ENCODE measurements at places on chromosomes 2 and 18.

DNA sequence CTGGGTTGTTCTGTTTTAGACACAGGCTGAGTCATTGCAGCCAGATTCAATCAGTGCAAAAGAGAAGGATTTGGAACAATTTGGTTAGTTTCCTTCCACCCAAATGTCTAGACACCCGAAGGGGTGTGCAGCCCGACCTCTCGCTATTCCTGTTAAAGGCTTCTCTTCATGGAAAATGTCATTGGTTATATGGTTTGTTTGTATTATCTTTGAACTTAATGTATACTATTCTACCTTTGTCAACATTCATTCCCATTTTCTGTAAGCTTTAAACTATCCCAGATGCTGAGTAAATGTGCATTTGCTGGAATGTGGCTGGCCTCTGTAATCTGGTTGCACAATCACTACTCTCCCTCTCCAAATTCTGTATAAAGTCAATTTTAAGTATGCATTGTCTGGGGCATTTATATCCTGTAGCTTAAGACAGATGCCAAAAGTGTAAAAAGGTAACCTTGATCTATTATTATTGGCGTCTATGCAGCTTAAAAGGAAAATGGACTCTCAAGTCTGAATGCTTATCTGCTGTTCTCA, 80.4 kb upstream of the RND3 start:
- DNase-seq, result no peak

GRCh38 chr2:193549661-193550060, 1354.9 kb upstream of the TMEFF2 start:
- DNase-seq, result no peak

- no peak for DNase-seq
Measured at GRCh38 chr2:16392647-16393499, 272.8 kb downstream of the CYRIA start.

GRCh38 chr18:51039138-51040112, 9.4 kb downstream of the SMAD4 start:
- no peak for DNase-seq

- DNase-seq, result no peak
Measured at GRCh38 chr2:216789081-216789480, 70.8 kb downstream of the TNP1 start.

DNA sequence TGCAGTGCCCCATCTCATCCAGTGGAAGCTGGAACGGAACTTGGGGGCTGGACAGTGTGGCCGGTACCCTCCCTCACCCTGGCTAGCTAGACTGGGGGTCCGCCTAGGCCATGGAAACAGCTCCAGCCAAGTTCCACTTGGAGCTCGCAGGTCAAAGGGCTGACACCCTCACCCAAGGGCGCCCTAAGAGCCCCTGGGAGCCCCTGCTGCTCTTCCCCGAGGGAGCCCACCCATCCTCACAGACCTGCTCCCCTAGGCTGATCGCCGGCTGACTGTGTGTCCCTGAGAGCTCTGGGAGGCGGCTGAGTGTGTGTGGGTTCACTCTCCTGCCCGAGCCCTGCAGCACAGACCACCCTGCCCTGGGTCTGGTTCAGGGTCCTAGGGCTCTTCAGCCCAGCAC, 118.2 kb upstream of the OTOS start:
- no peak for DNase-seq
